Caudate nucleus (tissue), 63 donors: ENCODE measurements at places on chromosomes 1 and 21.
A peak's percentile ranks its signal among the peaks of the same experiment; 100 is the strongest.

GRCh38 chr1:67941746-67942145, 108.5 kb upstream of the GNG12 start:
- no peak for DNase-seq

- no peak for DNase-seq
Measured at GRCh38 chr1:30345491-30346130, 377.8 kb downstream of the MATN1 start.

- no peak for DNase-seq
Measured at GRCh38 chr1:230081751-230082150, 14.7 kb downstream of the GALNT2 start.

DNA sequence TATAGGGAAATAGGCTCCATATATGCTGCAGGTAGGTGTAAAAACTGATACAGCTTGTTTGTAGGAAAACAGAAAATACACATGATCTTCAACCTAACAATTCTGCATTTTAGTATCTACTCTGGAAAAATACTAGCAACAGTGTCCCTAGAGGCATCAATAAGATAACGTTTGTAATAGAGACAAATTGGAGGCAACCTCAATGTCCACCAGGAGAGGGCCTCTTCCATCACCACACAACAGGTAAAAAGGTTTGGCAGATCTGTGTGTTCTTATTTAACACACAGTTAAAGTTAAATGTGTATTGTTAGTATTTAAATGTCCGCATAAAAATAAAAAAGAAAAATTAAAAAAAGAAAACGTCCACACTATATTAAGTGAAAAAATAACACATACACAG, 5.4 kb downstream of the EIF2D start:
- DNase-seq, result no peak

DNA sequence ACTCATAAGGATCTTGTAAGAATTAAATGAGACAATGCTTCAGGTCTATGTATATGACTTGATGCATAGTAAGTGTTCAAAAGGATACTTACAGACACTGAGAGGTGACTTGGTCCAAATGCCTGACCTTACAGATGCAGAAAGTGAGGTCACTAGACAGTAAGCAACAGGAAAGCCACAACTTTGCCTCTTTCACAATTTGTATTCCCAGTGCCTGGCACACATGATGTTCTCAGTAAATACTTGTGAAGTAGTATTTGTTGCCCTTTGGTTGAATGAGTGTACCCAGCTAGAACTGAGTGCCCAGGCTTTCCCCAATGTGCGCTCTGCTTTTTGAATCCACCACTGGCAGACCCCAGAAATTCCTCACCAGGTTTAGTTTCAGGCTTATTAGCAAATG, 105.1 kb downstream of the BEND5 start:
- DNase-seq, result no peak

GRCh38 chr1:175118375-175119367, 51.0 kb downstream of the TNN start:
- no peak for DNase-seq

GRCh38 chr1:112074711-112075110, 85.2 kb upstream of the KCND3 start:
- no peak for DNase-seq

- no peak for DNase-seq
Measured at GRCh38 chr1:232528472-232529089, 101.4 kb downstream of the SIPA1L2 start.

GRCh38 chr1:1573843-1574720, 581 bp downstream of the SSU72 start:
- DNase-seq, result peak; percentile 74

- DNase-seq, result no peak
Measured at GRCh38 chr1:110005971-110006370, 21.4 kb downstream of the AHCYL1 start.

DNA sequence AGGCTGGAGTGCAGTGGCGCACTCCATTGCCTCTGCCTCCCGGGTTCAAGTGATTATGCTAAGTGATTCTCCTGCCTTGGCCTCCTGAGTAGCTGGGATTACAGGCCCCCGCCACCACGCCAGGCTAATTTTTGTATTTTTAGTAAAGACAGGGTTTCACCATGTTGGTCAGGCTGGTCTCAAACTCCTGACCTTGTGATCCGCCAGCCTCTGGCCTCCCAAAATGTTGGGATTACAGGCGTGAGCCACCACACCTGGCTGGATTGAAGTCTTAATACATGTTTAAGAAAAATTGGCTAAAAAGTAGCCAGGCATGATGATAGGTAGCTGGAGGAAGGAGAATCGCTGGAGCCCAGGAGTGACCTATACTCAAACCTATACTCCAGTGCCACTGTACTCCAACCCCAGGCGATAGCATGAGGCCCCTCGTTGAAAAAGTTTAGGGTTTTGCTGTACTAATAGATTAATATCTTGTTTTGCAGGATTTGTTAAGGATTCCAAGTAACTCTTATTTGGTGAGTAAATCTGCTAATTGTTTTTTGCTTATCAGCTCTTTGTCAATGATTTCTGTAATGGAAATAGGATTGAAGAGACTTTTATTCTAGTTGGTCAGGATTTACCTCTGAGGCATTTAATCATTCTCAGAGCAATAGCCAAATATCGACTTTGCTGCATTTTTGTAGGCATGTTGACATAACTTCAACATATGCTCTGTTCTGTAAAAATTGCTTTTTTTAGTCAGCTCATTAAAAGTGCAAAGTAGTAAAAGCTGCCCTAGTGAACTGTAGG, 2.0 kb downstream of the RCC1 start:
- DNase-seq, result no peak

GRCh38 chr1:64518692-64519481, 49.0 kb downstream of the CACHD1 start:
- no peak for DNase-seq
